Mucosa of gallbladder (tissue), 1 donor: ENCODE measurements at places on chromosomes 2 and 18. TPM values are rescaled to one million over a fixed set of nuclear protein-coding genes. Genes with fewer than 3 reads are reported as not detected.

Gene RGPD4
- not detected for total RNA-seq

Gene LIMS4
- 2.8 TPM for total RNA-seq

Gene TBC1D8
- total RNA-seq, result 72.1 TPM

DNA sequence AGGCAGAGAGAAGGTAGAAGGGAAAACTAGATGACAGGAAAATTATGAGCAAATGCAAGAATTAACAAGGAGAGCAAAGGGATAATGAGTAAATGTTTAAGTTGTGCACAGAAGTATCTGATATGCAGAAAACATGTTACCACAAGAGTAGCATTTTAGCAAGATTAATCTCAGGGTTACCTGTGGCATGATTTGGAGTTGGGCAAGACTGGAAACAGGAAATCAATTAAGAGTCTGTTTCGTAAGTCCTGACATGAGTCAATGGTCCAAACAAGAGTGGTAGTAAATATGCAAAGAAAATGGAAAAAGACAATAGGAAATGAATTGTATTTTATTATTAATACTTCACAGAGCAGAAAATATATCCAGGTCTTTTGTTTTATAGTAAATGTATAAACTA lies 17.3 kb upstream of the MTX2 start:
- no peak for DNase-seq

- DNase-seq, result no peak
Observed at GRCh38 chr2:50613161-50613560, 418.8 kb downstream of the NRXN1 start.

- DNase-seq, result no peak
Observed at GRCh38 chr2:139142252-139142880, 362.2 kb upstream of the NXPH2 start.

GRCh38 chr2:118016911-118017310 lies 3.0 kb upstream of the CCDC93 start:
- no peak for DNase-seq

DNA sequence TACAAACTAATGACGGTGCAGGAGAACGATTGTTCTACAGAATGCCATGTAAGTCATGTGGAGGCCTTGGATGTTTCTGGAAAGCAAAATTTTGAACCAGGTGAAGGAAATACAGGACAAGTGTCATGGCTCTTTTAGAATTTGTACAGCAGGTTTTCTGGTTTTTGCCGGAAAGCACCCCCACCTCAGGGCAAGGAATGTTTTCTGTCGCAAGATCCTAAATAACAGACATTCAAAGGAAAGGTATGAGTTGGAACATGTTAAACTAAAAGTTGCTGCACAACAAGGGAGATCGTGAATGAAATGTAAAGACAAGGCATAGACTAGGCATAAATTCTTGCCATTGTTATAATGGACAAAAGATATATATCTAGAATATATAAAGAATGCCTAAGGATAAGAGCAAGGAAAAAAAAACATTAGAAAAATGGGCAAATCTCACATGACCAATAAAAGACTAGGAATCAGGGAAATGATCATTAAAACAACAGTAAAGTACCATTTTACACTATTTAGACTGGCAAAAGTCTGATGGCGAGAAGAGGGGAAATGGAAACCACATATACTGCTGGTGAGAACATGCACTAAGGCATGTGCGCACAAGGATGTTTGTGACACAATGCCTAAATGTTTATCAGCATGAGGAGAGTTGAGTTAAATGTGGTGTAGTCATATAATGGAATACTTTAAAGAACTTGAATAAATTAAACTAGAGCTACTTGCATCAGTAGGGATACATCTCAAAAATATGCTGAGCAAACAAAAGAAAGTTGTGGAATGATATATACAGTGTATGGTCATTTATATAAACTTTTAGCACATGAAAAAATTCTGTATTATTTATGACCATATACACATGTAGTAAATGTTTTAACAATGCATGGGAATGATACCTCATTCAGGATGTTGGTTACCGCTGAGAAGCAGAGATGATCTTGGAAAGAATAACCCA lies 127.0 kb downstream of the EML6 start:
- no peak for DNase-seq

DNA sequence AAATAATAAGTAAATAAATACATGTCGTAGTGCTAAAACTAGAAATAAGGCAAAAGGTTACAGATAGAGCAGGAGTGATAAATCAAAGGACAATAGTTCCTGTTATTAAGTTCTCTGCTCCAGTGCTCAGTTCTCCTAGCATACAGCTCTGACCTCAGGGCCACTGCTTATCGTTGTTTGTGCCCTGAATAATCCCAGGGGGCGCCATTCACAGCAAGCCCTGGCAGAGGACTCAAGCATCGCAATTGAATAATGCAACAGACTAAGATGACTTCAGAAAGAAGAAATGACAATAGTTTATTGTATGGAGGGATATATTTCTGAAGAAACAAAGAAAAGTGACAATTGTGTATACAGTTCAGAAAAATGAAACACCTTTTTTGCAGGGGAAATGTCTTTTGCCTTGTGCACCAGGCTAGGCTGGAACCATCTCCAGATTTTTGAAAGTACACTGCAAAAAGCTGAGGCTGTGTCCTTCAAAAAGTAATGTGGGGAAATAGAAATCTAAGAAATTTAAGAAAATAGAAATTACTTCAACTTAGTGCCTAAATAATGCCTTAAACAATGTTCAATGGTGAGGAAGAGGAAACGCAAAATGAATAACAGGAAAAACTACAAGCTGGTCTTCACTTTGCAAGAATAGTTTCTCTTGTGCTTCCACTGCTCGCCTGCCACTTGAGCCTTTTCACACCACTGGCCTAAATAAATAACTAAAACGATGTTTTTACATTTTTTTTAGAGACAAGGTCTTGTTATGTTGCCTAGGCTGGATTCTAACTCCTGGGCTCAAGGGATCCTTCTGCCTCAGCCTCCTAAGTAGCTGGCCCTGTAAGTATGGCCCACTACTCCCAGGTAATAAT lies 19.0 kb upstream of the CCNYL1 start:
- no peak for DNase-seq

DNA sequence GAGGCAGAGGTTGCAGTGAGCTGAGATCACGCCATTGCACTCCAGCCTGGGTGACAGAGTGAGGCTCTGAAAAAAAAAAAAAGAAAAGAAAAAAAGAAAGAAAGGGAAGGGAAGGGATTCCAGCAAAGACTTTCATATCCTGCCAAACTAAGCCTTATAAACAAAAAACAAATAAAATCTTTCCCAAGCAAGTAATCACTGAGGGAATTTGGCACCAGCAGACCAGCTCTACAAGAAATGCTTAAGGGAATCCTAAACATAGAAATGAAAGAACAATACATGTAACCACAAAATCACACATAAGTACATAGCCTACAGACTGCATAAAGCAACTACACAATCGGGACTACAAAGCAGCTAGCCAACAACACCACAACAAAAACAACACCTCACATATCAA lies 79.1 kb downstream of the TRABD2A start:
- DNase-seq, result no peak
